GM23248 (cell line): ENCODE measurements at places on chromosomes 2 and 18. TPM values are rescaled to one million over a fixed set of nuclear protein-coding genes. Genes with fewer than 3 reads are reported as not detected.

DNA sequence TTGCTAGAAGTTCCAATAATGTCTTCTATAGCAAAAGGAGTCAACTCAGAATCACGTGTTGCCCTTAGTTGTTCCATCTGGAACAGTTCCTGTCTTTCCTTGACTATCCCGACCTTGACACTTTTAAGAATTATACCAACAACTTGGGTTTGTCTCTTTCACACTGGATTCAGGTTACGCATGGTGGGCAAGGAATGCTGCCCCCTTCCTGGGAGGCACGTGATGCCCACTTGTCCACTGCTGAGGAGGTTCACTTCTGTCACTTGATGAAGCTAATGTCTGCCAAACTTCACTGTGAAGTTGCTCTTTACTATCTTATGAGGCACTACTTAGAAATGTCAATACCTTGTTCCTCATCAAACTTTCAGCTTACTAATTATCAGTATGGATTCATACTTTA lies 5.3 kb downstream of the COX5B start:
- no peak for DNase-seq

- DNase-seq = no peak
These were observed 50.5 kb downstream of the GAREM1 start for GRCh38 chr18:32420084-32420750.

DNA sequence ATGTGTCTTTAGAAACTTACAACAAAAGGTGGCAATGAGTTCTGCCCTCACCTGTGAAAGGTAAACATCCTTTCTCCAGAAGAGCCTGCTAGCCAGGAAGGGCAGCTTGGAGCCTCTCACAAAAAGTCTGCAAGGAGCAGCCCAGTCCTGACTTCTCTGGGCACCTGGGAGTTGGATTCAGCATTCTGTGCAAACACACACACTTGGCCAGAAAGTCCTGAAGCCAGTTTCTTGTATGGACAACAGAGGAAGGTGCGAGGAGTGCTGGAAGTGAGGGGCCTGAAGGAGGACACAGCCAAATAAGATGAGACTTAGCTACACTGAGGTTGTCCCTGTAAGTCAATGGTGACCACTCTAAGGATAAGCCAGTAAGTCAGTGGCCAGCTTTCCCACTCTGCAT lies 52.4 kb upstream of the SLC1A4 start:
- no peak for DNase-seq

SRBD1 gene
- polyA plus RNA-seq = 8.1 and 9.9 TPM in 2 replicates

DNA sequence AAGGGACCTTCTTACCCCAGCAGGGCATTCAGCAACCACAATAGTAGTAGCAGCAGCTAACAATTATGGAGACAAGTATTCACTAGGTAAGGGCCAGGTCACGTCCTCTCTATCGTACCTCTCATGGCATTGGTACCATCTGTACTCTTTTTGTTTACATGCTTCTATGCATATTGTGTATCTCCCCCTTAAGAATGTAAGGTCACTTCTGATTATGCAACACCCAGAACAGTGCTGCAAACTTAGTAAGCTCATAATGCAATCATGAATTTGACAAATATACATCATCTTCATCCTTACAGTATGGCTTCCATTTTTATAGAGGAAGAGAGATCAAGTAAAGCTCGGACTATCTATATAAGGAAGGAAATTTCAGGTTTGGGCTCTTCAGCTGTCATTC lies 46.1 kb downstream of the SPRED2 start:
- no peak for DNase-seq
